Activated CD8-positive, alpha-beta memory T cell treated with anti-CD3 and anti-CD28 coated beads for 48 hours (primary cell): ENCODE measurements at places on chromosomes 6 and 20.
A peak's percentile ranks its signal among the peaks of the same experiment; 100 is the strongest.

- no peak for DNase-seq
Observed at GRCh38 chr6:85115376-85115775, 334.5 kb upstream of the NT5E start.

DNA sequence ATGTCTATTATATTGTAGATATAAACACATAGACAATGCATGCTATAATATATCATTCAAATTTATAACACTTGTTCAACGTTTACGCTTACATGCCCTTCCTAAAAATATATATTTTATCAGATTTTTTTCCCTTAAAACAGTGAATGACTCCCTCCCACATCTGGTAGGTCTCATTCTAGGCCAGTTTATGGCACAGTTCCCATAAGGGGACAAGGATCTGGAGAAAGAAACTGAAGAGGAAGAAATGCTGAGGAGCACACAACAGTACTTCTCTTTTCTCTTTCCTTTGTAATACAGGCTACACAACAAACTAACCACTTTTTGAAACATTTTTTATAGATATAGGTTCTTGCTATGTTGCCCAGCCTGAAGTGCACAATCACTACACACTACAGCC lies 48.6 kb upstream of the RCAN2 start:
- DNase-seq: no peak

DNA sequence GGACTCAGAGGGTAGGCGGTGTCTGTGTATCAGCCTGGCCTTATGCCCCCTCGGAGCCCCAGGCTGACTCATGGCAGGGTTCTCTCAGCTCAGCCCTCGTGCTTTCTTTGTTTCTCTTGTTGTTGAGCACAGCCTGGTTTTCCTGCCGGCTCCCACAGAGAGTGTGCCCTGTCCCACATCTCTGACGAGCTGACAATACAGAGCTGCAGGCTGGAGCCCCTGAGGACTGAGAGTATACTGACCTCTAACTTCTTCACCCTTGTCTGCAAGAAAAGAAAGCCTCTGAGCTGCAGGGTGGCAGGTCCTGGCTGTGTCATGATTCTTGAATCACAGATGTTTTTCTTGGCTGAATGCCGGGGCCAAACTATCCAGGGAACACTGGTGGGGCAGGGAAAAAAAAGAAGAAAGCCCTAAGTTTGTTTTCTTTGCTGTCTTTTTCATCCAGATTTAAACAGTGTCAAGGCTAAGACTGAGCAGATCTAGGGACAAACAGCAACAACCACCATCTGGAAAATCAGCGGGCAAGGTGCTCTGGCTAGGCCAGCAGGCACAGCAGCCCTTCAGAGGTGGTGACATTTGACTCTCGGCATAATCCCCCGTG lies 63.3 kb upstream of the ZNF133 start:
- DNase-seq: no peak

DNA sequence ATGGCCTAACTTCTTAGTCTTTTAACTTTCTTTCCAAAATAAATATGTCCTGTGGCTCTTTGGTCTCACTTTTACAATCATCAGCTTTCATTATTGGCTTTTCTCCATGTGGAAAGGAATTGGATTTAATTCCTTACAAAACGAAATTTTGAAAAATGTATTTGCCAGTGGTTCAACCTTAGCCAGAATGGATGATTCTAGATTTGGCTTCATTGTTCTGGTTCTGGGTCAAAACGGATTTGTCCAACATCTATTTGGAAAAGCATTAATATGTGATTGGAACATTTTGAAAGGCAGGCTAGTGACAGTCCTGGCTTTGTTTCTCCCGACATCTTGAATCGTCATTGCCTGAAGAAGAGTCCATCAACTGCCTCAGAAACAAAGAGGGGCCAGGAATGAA lies 59.2 kb downstream of the TENT5A start:
- no peak for DNase-seq

- DNase-seq: no peak
Observed at GRCh38 chr6:21200134-21200870, 393.2 kb upstream of the SOX4 start.

GRCh38 chr6:132418235-132418965 lies 17.1 kb upstream of the MOXD1 start:
- no peak for DNase-seq

GRCh38 chr6:133241901-133242636 lies 912 bp downstream of the EYA4 start:
- DNase-seq: no peak

DNA sequence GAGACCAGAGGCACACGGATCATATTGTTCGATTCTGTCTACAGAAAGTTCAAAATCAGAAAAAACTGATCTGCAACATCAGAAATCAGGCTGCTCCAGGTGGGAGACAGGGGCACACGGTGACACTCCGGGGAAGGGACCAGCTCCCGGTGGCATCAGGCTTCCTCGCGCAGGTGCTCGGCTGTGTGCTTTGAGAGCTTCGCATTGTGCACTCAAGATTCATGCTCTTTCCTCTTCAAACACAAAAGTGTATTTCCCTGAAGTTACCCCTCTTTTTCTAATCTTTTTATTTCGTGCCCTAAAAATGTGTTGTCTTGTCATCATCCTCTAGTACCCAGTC lies 108.1 kb downstream of the DLL1 start:
- no peak for DNase-seq

GRCh38 chr6:14430218-14430617 lies 312.6 kb downstream of the CD83 start:
- no peak for DNase-seq

DNA sequence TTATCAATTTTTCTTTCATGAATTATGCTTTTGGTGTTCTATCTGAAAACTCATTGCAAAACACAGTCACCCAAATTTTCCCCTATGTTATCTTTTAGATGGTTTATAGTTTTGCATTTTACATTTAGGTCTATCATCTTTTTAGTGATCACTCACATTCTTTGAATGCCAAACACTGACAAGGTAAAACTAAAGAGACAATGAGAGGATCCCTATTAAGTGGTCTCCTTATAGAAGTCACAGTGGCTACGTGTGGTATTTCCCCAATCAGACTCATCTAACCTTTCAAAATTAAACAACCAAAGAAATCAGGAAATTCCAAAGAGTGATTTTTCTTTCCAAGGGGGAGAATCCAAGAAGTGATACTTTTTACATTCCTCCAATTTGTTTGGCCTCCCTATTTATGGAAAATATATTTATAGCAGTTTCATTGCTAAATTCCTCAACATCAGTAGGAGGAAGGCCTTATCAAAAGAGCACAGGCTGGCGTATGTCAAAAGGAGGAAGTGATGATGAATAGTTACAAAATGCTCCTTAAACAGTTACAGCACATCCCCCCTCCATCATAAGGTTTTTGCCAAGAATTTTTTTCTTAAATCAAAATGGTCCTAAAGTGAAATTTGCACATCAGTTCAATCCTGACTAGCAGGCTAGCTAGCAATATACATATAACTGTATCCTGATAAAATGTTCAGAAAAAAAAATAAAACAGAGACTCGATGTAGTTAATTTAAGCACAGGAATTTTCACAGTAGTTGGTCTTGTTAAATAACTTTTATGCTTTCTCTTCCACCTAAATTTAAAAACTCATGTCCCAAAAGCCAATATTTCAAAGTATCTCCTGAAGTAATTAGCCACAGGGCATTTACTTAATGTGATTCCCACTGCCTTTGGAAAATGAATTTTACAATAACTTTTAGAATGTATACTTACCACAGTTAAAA lies 76.2 kb upstream of the IPCEF1 start:
- no peak for DNase-seq

- peak; percentile 9 for DNase-seq
Observed at GRCh38 chr6:166106076-166106686, 61.5 kb downstream of the TBXT start.

- no peak for DNase-seq
Observed at GRCh38 chr6:167795321-167795811, 31.3 kb upstream of the AFDN start.

GRCh38 chr6:78251931-78252330 lies 599.1 kb downstream of the MEI4 start:
- DNase-seq: no peak

- DNase-seq: no peak
Observed at GRCh38 chr20:16296931-16297330, 276.3 kb downstream of the KIF16B start.

- no peak for DNase-seq
Observed at GRCh38 chr6:51323056-51323455, 504.4 kb downstream of the TFAP2B start.

- DNase-seq: no peak
Observed at GRCh38 chr6:109372130-109372529, 10.1 kb downstream of the CD164 start.

DNA sequence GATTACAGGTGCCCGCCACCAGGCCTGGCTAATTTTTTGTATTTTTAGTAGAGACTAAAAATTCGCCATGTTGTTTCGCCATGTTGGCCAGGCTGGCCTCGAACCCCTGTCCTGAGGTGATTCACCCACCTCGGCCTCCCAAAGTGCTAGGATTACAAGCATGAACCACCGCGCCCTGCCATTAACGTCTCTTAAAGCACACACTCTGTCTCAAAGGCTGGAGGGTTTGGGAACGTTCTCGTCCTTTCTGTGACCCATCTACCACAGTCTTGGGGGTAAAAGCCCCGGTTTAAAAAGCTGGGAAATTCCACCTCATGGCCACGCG lies 57.8 kb upstream of the ARID1B start:
- DNase-seq: no peak

DNA sequence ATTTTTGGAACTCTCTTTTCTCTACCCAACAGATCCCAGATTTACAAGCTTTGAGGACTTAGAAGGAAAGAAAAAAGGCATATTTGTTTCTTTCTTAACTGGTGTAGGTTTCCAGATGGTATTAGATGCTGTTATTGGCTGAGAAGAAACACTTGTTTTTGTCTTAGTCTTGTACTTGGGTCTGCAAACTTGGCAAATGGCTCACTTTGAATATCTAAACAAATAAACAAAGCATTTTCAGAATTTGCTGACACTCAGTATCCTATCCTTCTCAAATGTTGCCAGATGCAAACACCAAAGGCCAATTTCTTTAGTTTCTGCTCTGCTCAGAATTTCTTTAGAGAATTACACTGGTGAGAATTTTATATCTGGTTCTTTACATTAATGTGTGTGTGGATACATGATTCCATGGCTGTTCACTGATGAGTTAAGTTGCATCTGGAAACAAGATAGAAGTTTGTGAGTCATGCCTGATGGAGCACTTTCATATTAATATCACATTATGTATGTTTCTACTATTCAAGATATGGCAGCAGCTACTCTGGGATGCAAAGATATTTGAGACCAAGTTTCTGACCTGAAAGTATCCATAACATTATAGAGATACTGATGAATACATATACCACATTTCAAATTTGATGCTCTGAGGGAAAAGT lies 43.7 kb upstream of the CEP162 start:
- no peak for DNase-seq

- DNase-seq: no peak
Observed at GRCh38 chr6:158767709-158768108, 51.5 kb downstream of the EZR start.

- DNase-seq: no peak
Observed at GRCh38 chr6:166109608-166110007, 58.0 kb downstream of the TBXT start.

DNA sequence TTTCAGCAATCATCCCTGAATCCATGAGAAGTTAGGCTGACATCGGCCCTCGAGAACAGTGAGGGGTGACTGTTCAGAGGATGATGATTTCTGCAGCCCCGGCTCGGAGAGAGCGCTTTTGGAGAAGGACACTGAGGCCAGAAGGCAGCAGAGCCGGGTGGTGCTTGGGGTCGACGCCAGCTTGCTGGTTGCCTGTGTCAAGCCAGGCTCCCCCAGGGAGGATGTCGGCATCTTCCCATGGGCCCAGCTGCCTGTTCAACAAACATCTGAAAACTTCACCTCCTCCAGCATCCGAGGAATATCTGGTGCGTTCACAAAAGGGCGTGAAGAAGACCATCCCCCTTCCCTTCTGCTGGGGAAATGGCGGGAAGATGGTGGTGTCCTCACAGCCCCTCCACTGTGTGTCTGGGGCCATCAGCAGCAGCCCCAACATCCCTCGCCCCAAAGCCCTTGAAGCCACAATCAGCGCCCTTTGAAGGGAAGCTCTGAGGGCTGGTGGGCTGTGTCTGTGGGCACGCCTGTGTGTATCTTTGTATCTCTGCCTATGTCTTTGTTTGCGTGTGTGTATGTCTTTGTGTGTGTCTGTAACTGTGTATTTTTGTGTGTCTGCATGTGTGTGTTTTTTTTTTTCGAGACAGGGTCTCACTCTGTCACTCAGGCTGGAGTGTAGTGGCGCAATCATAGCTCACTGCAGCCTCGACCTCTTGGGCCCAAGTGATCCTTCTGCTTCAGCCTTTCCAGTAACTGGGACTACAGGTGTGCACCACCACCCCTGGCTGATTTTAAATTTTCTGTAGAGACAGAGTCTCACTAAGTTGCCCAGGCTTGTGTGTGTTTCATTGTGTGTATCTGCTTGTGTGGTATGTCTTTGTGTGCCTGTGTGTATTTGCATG lies 97.9 kb downstream of the SULF2 start:
- no peak for DNase-seq

DNA sequence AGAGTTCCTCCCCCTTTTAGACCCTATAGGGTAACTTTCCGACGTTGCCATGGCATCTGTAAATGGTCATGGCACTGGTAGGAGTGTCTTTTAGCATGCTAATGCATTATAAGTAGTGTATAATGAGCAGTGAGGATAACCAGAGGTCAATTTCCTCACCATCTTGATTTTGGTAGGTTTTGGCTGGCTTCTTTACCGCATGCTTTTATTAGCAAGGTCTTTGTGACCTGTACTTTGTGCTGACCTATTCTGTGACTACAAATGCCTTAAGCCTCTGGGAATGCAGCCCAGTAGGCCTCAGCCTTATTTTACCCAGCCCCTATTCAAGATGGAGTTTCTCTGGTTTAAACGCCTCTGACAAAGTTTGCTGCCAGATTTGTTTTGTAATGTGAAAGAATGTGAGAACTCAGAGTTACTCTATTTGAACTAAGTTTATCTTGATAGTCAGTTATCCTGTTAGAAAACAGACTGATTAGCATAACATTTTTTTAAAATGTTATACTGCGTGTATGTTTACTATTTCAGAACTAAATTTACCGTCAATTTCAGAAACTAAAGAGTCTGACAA lies 111.3 kb upstream of the PRSS16 start:
- no peak for DNase-seq

DNA sequence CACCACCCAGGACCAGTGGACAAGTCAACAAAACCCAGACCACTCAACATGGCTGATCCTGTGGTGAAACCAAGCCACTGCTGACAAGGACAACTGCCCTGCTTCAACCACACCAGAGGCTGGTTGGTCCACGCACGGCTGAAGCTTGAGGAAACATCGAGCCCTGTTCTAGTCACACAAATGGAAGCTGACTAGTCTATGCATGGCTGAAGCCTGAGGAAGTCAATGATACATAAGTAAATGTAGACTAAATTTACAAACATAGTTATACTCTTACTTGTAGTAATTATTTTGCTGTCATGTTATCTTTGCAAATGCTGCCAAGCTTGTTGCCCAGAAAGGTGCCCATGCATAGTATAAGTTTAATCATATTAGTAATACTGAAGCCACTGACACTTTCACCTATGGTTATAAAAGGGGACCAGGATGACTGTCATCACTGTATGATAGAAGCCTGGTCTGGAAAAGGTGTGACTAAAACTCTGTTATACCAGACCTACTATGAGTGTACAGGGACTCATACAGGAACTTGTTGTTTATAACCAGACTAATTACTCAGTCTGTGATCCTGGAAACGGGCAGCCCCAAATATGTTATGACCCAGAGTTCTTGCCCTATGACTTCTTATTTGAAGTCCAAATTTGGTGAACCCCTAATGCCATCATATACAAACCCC lies 5.6 kb downstream of the IL22RA2 start:
- no peak for DNase-seq
